Kidney glomerular epithelial cell (primary cell): ENCODE measurements at places on chromosomes 1 and 21.

DNA sequence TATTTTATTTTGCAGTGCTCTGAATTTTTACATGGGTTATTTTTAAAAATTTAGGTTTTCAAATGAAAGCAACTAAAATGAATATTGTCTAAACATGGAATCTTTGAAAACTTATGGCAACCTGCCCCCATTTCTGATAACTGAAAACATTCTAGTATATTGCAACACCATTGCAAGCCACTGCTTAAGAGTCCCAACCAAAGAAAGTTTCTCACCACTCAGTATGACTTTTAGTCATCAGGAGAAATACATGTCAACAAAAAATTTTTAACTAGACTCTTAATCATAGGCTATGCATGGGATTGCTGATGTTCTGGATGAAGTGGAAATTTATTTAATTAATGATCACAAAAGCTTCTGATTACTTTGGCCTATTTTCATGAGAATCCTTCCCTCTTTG, 112.1 kb downstream of the TNFSF18 start:
- DNase-seq, result no peak

GRCh38 chr1:152436593-152437496, 22.8 kb upstream of the CRNN start:
- DNase-seq, result peak; percentile 37

DNA sequence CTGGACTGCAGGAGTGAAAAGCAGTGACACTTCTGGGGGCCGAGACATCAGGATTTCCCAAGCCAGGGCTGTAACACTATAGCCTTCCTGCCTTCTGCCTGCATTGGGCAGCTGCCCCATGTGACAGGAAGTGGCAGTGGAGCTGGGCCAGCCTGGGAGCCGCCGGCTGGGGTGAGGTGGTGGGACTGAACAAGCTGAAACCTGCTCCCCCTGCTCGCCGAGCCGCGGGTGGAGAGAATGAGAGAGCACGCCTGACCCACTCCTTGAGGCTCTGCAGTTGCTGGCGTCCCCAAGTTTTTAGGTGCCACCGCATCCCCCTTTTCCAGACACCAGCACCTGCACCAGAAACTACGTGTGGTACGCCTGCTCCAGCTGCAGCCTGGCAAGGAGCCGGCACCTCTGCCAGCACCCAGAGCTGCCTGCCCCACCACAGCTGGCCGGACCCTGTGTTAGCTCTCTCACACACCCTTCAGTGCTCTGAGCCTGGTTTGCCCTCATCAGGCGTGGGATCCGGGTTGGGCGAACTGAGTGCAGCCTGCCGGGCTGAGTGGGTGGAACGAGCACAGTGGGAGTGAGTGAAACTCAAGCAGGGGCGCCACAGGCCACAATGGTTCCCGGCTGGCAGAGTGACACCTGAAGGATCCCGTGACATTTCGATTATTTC, 119.4 kb downstream of the AKT3 start:
- DNase-seq, result no peak

- DNase-seq, result no peak
Observed at GRCh38 chr1:184492536-184492935, 105.7 kb downstream of the C1orf21 start.

DNA sequence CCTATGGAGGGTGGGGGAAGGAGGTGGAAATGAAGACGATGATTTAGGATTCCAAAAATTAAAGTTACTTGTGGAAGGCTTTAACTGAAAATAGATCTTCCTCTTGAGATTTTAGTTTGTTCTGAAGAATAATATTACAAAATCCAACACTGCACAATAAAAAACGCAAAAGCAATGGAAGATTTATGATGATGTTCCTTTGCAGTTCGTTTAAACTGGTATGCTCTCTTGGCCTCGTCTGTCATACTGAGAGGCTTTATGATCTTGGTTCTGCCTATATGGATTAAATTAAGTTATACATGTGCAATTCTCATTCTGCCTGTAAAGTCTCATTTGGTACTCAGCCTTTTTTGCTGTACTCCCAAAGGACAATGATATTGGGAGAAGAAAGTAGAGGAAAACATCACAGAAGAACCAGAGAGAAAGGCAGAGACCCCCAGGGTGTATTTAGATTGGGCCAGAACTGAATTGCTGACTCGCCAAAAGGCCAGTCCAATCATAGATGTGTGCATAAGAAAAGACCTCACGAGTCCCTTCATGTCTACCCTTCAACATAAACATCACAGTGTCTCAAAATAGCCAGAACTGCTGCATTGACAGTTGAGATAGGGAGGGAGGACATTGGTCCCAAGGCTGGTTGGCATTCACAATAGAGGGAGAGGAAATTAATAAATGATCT, 188.6 kb downstream of the GREM2 start:
- DNase-seq, result no peak

- no peak for DNase-seq
Observed at GRCh38 chr1:63423649-63424048, 56.2 kb downstream of the ALG6 start.

DNA sequence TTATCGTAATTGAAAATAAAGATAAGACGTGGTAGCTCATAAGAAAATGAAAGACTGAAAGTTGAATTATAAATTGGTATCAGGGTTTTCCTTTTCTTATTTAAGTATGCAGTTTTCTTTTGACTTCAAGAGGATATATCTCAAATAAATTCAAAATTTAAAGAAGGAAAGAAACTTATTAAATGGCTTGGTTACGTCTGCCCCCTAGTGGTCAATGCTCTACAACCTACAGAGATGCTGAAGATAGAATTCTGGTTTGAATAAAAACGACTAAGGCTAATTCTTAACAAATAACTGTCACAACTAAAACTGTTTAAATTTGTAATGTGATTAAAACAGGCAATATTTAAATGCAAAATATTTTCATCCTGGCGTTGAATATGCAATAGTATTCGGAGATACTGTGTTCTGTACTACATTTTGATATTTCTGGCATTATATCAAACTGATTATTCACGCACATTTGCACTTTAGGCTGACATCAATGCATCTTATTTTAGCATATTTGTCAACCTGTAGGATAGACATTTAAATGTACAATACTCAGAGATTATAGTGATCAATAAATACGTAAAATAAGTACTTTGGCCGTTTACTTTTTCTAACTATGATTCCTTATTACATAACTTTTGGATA, 26.8 kb downstream of the IFI44 start:
- peak; percentile 51 for DNase-seq

DNA sequence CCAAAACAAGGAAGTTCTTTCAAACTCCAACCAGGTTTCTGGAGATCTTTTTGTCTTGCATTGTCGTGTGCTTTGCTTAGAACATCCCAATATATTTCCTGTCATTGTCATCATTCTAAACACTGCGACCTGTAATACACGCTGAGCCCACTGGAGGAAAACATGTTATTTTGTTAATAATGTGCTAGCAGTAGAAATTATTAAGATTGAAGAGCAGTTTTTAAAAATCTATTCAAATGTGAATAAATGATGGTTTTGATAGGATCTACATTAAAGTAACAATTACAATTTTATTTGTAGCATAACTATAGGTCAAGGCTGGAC, 268.5 kb downstream of the PTPRC start:
- no peak for DNase-seq

- DNase-seq, result no peak
Observed at GRCh38 chr1:62336995-62337705, 17.9 kb upstream of the KANK4 start.

DNA sequence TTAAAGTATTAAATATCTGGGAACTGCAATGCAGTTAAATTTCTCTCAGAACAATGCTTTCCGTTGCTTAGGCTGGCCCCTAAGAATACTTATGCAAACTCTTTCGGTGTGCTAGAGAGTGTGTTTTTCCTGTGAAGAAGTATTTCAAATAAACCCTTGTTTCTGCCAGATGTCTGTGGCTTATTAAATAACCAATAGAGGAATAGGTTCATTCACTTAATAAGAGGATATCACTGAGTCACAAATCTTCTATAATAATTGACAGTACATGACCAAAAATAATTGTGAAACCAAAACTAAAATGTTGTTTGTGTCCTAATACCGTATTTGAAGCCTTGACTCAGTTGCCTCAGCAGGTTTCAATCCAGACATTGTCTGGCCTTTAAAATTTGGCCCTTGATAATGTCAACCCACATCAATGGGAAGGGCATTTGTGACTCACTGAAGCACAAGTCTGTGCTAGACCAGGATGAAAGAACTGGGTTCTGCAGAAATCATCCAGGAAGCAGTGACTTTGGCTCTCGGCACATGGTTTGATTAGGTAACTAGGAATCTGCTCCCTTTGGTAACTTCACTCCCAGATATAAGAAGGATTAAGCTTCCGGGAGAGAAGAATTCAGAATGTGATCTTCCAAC, 104.2 kb upstream of the BARHL2 start:
- DNase-seq, result peak; percentile 8

DNA sequence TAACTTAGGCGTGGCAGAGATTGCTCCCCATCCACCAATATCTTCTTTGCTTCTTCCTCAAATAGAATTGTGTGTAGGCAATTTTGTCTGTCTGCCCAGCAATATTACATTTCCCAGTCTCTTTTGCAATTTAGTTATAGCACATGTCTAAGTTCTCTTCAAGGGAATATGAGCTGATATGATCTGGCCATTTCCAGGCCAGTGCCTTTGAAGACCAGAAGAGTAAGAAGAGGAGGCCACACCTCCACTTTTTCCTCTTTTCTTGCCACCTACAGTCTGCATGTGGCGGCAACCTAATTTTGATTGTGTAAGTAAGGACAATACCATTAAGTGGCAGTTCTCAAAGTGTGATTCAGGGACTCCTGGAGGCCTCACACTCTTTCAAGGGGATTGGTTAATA, 6.3 kb upstream of the RSBN1 start:
- DNase-seq, result no peak

DNA sequence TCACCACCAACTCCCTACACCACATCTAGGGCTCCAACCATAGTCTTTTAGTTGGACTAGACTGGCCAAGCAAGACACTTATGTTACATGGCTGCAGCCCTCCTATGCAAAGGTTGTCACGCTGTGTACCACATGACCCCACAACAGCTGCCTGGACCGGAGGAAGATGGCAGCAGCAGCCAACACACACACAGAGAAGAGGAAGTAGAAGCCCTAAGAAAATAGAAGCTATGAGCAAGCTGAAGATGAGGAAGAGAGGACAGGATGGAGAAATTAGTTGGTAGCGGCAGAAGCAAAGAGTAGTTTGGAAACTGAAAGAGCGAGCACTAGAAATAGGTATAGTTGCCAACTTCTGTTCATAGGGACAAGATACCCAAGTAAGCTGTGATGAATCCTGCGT, 60.8 kb upstream of the RALGPS2 start:
- DNase-seq, result no peak

DNA sequence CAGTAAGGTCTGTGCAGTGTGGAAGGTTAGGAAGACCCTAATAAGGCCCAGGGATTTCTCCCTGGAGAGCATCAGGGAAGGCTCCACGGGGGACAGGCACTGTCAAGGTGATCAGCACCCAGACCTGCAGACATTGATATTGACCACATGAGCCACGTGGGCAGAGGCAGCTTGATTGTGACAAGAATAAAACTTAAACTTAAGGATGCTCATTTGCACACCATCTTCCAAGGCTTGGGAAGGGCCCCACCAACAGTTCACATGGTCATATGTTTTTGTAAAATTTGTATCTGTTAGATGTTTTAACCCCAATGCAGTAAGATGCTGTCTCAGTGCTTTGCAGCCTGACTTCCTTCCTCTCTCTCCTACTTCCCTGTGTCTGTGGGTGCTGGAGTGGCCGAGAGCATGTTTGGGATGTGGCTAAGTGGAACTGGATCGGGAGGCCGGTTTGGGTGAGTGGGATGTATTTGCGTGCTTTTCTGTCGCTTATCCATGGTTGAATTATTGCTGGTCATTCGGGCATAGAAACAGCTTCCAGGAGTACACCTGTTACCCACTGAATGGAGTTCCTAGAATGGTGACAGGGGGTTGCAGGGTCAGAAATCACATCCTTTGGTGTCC, 49.8 kb upstream of the OLIG2 start:
- DNase-seq, result no peak

DNA sequence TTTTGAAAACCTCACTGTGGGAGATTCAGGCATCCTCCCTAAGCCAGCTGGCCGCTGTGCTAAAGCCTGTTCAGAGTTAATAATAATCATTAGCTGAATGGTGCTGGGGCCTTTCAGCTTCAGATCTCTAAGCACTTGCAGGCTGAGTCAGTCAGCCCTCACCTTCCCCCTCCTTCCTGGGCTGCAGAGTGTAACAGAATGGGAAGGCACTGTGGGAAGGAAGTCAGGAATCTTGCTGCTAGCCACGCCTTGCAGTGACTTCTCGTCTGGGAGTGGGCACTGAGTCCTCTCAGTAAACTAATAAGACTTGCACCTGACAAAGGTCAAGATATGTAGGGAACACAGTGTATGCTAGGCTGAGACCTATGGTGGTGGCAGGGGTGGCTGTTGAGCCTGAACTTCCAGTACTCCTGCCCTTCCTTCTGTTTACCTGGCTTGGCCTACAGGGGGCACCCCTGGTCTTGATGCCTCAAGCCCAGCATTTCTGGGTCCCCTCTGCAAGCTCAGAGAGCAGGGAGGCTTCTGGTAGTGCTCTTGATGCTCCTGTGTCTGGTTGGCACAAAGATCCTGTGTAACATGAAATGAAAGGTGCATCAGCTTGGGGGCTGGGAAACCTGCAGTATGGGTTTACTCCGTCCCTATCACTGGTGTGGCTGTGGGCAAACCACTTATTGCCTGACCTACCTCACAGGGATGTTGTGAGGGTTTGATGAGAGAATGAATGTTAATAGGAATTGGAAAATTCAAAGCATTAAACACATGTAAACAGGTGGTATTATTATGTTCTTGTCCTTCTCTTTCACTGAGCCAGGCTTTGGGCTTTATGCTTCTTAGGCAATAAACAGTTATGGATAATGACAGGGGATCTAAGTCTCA, 6.0 kb downstream of the CYB561D1 start:
- DNase-seq, result peak; percentile 87

- no peak for DNase-seq
Observed at GRCh38 chr1:246165826-246166709, 341.0 kb downstream of the SMYD3 start.

- DNase-seq, result peak; percentile 65
Observed at GRCh38 chr1:116489231-116489697, 81.6 kb downstream of the CD58 start.

DNA sequence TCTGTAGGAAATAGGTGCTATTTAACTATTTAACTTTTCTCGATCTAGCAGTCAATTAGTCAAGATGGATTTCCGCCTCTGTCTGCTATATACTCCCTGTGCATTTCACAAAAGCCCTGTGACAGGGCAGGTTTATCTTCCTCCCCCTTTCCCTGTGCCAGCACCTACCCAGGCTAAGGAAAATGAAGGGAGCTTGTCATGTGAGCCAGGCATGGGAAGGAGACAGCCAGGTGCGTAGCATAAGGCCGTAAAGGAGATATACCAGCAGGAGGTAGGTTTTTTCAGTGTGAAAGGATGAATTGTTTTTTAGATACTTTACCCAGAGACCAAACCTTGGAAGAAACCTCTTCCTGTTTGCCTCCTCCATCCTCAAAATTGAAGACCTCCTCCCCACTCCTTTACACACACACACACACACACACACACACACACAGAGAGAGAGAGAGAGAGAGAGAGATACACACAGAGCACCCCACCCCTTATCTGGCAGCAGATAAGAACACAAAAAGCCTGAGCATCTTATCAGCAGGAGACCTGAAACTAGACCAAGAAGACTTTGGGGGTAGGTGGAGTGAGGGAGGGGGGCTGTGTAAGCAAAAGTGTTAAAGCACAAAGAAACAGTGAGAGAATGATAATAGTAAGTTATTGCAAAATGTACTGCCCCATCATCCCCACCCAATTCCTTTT, 12.0 kb upstream of the TARBP1 start:
- DNase-seq, result no peak

- DNase-seq, result no peak
Observed at GRCh38 chr1:204278251-204278650, 64.5 kb upstream of the GOLT1A start.

GRCh38 chr21:44005593-44005992, 6.5 kb upstream of the TRAPPC10 start:
- no peak for DNase-seq

- no peak for DNase-seq
Observed at GRCh38 chr1:179318491-179318890, 24.9 kb downstream of the SOAT1 start.
